ENCODE measurements at places on chromosomes 6 and 20.
A peak's percentile ranks its signal among the peaks of the same experiment; 100 is the strongest.

DNA sequence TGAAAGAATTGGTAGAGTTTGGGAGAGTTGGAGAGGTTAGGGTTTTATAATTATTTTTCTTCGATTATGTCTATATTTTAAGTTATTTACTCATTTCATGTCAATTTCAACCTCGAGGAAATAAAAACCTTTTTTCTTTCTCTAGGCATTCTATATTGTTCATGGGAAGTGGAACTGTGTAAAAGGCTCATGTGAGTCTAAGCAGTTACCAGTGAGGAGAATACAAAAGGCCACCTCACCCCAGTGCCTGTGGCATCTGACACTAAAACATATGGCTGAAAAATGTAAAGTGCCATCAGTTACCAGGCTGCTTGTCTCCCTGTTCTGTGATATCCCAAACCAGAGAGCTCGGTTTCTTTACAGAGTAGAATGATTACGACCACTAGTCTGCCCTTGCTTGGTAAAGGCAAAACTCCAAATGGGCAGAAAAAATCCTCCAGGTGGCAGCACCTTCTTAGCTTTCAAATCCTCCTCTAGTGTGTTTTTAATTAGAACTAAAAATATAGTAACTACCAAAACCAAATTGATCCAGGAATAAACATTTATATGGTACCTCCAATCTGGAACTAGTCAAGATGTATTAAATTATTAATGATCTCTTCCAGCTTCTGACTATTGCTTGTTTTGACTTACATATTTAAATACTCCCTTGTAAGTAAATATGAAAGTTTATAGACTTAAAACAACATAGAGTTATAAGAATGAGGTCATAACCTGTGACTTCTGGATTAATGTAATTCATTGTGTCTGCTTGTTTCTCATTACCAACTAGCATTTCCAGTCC, 122.6 kb upstream of the MCHR2 start:
- DNase-seq, result peak; percentile 13

DNA sequence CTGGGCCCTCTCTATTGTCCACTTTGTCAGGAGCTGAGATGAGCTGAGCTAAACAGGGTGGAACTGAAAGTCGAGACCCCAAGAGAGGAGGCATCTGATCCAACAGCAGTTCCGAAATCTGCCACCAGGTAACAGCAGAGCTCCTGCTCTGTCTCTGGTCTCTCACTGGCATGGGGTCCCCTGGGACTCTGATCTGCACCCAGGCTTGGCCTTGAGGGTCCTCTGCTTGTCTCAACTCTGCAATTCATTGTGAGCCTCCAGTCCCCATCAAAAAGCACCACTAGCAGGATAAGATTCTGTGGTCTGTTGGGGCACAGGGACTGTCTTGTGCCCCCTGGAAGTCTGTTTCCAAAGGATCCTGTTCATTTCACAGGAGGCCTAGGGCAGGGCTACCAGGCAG, 62.5 kb upstream of the TOP1 start:
- no peak for DNase-seq

GRCh38 chr20:32563311-32564272, 21.5 kb downstream of the NOL4L start:
- DNase-seq, result no peak

GRCh38 chr6:15400572-15401004, 154.7 kb downstream of the JARID2 start:
- no peak for DNase-seq

Measured in stimulated activated CD4-positive, alpha-beta T cell treated with anti-CD3 and anti-CD28 coated beads, Interleukin-2, amount 100 ng/mL, for 48 hours (primary cell).